ENCODE measurements at places on chromosomes 5 and 9.

DNA sequence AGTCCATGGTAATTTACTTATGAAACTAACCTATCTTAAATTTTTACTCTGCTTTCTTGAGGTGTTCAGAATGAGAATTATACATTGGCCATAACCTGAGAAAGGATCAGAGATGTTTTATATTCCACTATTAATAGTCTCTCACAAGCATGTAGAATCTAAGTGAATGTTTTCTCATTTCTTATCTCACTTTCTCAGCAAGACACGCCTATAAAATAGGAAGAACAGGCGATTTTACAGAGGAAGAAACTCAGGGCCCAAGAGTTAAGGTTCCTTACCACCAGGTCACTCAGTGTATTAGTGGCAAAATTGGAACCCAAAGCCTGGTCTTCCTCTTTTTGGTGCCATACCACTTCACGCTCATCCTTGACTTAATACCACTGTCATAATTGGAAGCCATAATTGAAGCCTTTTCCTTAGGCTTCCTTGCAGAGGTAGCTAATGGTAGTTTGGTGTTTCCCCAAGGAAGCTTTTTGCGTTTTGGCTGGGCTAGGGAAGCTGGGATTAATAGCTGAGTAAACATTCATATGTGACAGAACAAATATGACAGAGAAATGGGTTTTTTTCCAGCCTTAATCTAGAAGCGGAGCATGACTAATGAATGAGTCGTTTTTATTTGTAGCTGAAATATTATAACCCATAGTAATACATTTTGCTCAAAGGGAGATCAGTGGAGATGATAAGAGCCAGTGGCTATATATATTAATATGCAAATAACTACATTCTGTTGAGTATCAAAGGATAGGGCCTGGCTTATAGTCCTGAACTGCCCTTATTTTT, 16.9 kb downstream of the HMGXB3 start:
- peak; percentile 36 for DNase-seq

DNA sequence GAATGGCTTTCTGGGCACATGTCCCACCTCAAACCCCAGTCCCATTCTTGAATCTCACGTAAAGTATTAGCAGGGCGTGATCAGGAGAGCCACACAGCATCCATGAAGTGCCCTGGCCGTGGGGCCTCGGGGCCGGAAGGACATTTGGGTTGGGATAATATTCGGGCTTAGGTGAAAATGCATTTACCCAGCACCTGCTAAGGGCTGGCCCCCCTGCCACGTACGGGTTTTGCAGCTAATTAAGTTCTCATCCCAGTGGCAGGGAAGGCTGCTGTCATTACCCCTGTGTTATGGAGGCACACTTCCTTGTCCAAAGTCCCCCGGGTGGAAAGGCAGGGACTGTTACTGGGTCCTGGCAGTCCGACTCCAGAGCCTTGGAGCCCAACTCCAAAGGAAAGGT, 29.0 kb downstream of the ROPN1L start:
- DNase-seq = no peak

GRCh38 chr5:55231029-55231918, 2.1 kb downstream of the CCNO start:
- DNase-seq = no peak

DNA sequence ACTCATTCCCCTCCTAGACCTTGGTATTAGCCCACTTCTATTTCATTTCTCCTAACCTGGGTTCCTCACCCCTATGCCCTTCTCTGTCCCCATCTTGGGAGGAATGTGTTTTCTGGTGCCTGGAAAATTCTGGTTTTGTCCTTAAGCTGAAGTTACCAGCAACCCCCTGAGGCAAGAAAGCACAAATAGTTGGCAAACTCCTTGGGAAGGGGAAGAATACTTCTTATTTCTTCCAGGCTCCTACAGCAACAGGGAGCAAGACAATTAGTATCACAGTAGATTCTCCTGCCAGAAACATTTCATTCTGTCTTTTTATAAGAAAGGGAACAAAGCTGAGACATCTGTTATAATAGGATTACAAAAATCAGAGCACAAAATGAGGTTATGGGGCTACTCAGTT, 142.5 kb downstream of the SNCAIP start:
- no peak for DNase-seq

GRCh38 chr9:95506428-95506677, 10.4 kb downstream of the PTCH1 start:
- DNase-seq = no peak

DNA sequence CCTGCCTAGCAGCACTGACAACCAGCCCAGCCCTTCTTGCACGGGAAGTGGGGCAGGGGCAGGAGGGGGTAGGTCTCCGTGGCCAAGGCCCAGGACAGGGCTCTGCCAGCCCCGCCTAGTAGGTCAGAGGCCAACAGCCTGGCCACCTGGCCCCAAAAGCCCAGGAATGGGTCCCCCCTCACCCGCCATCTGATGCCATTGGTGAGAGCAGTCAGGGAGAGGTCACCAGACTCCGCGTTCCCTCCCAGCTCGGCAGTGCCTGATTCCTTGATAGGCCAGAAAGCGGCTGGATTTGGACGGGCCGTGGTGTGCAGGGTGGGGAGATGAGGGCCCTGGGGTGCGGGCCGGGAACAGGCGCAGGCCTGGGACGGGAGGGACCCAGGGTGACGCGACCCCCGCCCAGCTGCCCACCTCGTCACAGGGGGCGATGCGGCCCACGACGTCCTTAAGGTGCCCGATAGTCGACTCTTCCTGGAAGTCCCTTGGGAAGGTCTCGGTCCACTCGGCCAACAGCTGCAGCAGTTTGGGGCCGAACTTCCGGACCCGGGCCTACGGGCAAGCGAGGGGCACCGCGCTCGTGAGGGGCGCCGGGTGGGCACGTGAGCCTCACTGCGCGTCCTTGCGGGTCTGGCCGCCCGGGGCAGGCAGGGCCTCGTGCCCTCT, 64.5 kb upstream of the RNF130 start:
- DNase-seq = no peak

- DNase-seq = no peak
Measured at GRCh38 chr9:28073270-28073669, 500.0 kb upstream of the C9orf72 start.

DNA sequence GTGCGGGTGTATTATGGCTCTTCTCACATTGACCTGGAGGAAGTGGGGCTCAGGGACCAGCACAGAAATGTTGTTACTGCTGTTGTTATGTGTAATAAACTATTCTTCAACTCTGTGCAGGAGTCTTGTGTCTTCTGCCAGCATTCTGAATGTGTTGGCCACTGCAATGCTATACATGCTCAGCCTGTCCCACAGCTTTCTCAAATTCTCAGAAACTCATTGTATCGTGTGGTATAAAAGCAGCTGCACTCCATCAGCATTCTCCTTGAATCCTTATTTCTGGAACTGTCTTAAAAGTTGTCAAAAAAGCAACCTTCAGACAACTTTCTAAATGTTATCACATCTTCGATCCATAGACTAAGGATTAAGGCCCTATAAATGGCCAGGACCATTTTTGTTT, 72.0 kb downstream of the ZNF474 start:
- DNase-seq = no peak

DNA sequence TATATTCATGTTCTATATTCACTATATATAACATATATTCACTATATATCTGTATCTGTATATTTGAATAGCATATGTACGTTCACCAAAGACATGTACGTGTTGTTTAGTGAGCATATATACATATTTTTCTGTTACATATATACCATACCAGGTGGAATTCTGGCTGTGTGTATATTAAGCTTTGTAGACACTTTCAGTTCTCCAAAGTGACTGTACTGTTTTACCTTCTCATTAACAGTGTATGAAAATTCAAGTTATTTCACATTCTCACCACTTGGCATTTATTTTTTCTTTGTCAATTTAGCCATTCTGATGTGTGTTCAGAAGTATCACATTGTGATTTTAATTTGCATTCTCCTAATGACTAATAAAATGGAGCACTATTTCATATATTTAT, 52.2 kb downstream of the DROSHA start:
- DNase-seq = no peak

Measured in Panc1 (cell line).